ENCODE measurements at places on chromosomes 16 and 17.

GRCh38 chr17:44578947-44579346 lies 21.7 kb downstream of the FZD2 start:
- no peak for DNase-seq

- DNase-seq: no peak
Observed at GRCh38 chr17:68674029-68674925, 73.1 kb upstream of the FAM20A start.

DNA sequence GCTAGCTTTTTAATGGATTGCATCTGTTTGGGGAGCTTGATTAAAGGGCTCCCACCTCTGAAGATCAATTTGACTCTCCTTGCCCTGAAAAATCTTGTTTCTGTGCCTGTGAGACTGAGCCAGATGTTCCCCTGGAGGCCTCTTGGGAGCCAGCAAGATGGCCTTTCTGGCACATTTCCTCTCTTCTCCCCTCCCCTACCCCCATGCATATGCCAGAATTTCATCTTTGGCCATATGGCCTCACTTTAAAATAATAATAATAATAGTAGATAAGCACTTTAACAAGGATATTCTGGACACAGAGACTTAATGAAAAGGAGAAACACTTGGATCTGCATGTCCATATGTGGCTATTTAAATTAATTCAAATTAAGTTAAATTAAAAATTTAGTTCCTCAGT lies 144.1 kb upstream of the CES5A start:
- DNase-seq: no peak

GRCh38 chr16:89567656-89568594 lies 7.4 kb downstream of the RPL13 start:
- no peak for DNase-seq

- no peak for DNase-seq
Observed at GRCh38 chr17:4648741-4649140, 7.3 kb upstream of the ALOX15 start.

DNA sequence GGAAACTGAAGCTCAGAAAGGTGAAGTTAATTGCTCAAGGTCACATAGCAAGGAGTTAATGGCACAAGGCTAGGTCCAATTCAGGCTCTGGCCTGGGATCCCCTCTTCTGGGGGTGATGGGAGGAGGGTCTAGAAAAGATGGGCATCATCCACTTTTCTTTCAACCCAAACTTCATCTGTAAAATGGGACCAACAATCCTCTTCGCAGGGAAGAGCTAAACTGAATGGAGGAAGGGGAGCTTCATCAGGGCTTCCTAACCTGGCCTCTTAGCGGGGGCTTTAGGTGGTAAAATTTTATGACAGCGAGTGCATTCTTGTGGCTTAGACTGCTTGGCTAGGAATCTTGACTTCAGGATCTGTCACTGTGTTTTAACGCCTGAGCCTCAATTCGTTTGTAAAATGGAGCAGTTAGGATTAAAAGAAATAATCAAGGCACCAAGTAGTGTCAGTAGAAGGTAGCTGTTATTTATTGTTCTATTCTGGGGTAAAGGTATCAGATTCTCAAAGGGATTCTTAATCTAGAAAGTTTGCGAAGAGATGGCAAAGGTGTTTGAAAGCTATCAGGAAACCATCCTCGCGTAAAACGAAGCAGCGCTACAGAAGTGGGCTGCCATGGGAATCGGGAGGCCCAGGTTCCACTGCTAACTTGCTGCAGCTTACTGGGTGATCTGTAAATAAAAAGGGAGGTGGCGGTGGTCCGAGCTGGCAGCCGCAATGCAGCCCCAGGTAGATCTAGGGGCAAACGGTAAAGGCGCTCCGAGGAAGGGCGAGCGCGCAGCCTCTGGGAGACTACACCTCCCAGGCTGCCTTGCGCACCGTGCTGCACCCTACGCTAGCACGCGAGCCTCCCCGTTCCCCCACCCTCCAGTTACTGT lies 1.5 kb upstream of the SRCAP start:
- peak; percentile 87 for DNase-seq

DNA sequence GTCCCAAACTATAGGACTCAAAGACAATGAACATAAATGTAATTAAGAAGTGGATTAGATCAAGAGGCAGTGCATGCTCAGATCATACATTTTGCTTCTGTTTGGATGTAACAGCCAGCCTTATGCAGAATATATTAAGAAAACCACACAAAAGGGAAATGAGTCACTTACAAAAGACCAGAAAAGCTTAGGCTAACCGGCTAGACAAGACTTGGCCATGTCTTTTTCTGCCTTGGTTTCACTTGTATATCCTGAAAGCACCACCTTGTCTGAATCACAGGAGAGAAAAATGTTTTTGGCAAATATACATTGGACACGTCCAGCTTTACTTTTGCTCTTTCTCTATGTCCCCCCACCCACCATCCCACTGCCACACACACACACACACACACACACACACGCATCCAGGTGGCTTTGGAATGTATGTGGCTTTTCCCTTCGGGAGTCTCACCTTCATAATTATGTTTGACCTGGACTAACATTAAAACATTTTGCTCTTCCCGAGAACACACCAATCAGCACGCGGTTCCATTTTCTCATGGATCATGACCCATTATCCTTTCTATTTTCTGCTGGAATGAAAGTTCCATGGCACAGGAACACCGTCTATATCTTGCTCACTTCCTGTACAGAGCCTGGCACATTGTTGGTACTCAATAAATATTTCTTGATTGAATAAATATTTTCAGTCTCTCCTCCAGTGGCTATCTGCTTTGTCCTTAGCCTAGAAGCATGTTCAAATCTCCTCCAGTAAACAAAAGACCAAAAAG lies 64.6 kb downstream of the CDK5R1 start:
- no peak for DNase-seq

- no peak for DNase-seq
Observed at GRCh38 chr17:7651665-7652387, 1.1 kb downstream of the ATP1B2 start.

GRCh38 chr17:54982399-54982798 lies 13.8 kb downstream of the STXBP4 start:
- no peak for DNase-seq

GRCh38 chr17:40452921-40453378 lies 9.7 kb downstream of the IGFBP4 start:
- no peak for DNase-seq

DNA sequence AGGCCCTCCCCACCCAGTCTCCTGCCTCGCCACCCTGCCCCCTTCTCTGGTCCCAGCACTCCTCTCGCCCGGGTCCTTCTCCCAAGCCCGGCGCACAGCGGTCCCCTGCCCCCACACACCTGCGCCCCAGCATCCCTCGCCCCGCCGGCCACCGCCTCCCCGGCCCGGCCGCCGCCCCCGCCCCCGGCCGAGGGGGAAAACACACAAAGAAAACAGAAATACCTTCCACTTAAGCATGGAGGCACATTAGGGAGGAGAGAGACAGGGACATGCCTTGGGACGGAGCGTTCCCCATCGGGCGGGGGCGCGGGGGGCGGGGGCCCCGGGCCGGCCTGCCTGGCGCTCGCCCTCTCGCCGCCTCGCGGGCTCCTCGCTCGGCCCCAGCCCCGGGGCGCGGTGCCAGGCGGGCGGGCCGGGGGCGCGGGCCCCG lies 326 bp downstream of the SRCIN1 start:
- DNase-seq: no peak

DNA sequence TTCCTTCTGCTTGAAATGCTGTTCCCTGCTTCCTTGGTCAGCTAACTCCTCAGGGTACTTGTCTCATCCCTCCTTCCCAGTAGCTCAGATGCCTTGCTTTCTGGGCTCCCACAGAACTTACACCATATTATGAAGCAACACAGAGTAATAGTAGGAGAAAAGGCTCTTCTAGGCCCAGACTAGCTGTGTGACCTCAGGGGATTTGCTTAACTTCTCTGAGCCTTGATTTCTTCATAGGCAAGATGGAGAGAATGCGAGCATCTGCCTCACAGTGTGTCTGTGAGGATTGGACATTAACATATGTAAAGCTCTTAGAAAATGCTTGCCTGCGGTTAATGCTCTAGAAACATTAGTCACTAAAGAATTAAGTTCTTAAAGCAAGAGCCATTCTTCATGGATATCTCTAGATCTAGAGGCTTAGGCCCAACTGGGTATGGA lies 22.3 kb upstream of the PECAM1 start:
- DNase-seq: no peak

GRCh38 chr16:5108505-5109158 lies 11.0 kb upstream of the EEF2KMT start:
- no peak for DNase-seq

DNA sequence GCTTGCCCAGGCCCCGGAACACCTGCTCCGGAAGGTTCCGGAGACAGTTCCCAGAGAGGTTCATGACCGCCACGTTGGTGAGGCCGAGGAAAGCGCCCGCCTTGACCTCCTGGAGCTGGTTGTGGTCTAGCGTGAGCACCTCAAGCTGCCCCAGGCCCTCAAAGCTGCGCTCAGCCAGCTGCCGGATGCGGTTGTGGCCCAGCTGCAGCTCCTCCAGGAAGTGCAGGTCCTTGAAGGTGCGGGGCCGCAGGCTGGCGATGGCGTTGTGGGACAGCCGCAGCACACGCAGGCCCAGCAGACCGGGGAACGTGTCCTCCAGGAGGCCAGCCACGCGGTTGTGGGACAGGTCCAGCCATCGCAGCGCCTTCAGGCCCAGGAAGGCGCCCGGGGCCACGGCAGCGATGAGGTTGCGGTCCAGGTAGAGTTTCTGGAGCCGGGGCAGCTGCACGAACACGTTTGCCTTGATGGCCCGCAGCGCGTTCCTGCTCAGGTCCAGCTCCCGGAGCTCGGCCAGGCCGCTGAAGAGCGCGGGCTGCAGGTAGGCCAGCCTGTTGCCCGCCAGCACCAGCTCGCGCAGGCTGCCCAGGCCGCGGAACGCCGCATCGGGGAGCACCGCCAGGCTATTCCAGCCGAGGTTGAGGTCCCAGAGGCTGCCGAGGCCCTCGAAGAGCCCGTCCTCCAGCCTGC lies 2.1 kb downstream of the IGFALS start:
- no peak for DNase-seq

DNA sequence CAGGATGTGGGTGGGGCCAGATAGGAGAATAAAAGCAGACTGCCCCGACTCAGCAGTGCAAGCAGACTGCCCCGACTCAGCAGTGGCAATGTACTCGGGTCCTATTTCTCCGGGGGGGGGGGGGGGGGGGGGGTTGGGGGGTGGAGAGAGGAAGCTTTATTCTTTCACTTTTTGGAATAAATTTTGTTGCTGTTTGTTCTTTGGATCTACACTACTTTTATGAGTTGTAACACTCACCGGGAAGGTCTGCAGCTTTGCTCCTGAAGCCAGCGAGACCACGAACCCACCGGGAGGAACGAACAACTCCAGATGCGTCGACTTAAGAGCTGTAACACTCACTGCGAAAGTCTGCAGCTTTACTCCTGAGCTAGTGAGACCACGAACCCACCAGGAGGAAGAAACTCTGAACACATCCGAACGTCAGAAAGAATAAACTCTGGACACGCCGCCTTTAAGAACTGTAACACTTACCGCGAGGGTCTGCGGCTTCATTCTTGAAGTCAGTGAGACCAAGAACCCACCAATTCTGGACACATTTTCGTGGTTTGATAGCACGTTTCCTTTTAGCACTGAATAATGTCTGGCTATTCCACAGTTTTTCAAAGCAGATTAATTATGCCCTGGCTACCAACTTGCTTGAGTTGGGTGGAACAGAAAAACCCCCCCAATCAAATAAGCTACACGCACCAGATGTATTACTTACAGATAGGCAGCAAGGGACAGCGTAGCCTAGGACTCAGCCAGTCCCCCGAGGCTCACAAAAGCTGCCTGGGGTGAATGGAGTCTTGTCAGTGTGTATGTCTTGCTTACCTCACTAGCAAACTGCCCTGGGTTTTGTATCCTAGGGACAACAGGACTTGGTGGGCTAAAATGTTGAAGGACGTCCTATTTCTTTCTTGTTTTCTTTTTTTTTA lies 11.9 kb downstream of the FZD2 start:
- no peak for DNase-seq

DNA sequence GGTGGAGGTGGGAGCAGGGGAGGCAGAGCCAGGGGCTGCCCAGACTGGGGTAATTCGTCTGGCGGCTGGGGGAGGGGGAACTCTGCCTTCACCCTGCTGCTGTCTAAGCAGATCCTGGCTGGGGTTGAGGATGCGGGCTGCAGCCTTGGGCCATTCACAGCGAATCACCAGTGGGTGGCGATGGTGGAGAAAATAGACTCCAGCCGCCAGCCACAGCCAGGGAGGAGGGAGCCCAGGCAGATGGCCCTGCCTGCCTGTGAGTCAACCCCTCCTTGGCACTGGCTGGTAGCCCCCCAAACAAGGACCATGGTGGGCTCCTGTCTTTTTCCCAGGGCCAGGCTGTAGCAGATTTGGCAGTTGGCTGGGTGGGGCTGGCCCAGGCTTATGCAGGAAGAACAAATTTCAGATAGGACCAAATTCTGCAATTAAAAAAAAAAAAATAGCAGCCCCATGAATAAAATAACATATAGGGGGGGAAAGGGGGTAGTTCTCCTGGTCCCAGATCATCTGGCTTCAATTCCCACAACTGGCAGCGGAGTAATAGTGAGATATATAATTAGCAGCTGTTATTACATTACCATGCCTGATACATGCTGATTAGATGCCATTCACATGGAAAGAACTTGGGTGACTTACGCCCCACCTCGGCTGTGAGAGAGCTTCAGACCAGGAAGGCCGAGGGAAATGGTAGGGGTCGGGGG lies 41.5 kb upstream of the CDH5 start:
- DNase-seq: peak; percentile 28

DNA sequence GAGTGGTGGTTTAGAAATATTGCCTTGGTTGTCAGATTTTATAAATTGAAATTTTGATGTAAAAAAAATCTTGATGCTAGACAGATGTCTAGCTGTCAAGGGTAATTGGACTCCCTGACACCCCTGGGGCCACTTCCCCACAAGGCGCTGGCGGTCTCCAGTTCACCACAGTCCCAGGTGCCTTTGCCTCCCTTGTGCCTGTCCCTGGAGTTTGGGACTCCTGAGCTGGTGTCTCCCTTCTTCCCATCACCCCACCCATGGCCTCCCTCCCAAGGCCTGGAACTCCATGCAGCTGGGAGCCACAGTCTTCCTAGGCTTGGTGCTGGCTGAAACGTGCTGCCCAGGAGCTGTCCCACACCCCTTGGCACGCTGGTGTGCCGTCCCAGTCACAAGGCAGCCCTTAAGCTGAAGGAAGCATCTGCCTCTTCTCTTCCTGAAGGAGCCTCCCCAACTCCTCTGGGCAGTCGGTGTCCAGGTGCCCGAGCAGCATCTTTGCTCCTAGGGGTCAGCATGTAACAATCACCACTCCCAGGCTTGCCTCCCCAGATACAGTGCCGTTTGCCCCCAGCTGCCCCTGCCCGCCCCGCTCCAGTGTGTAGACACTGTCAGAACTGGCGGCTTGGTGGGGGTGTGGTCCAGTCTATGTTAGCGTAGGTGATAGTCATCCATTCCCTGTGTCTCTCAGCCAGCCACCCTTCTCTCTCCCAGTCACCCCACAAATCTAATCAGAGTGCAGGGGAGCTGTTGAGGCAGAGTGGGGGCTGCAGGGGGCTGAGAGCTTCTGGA lies 26.2 kb downstream of the POLR3E start:
- no peak for DNase-seq
